Stimulated activated CD4-positive, alpha-beta T cell treated with anti-CD3 and anti-CD28 coated beads, Interleukin-4, amount 100 ng/mL, for 1 hour (primary cell): ENCODE measurements at places on chromosomes 13 and 19.
A peak's percentile ranks its signal among the peaks of the same experiment; 100 is the strongest.

DNA sequence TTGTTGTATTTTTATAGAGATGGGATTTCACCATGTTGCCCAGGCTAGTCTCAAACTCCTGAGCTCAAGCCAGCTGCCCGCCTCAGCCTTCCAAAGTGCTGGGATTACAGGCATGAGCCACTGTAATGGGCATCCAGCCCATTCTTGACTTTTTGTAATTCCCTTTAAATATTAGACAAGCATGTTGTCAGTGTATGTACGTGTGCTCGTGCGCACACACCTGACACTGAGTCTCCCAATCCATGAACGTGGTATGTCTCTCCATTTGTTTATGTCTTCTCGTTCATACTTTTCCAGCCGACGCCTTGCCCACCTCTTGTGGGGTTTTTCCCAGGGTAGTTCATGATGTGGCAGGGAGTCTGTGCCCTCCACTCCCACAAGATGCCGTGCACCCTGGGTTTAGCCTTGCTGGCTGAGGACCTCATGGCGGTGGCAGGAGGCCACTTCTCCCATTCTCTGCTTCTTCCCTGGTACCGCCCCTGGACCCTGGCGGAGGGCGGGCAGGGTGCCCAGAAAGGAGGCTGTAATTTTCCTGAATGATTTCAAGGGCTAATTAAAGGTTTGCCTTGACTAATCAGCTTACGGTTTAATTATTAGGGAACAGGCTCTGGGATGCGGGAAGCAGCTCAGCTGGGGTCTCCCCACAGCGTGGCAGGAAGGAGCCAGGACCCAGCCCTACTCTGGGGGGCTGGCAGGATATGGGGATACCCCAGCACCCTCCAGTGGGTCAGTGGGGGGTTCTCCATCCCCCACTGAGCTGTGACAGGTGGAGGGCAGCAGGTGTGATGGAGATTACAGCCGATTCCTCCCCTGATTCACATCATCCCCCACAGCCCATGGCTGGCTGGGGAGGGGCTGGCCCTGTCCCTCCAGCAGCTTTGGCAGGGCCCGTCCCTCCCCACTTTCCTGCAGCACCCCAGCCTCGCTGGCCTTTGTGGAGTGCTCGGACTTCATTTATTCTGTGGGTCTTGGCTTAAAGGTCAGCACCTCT, 12.9 kb downstream of the PAK4 start:
- no peak for DNase-seq

GRCh38 chr19:45115809-45116615, 23.0 kb downstream of the PPP1R37 start:
- DNase-seq: no peak

- no peak for DNase-seq
Observed at GRCh38 chr13:40193286-40194223, 472.9 kb downstream of the FOXO1 start.

DNA sequence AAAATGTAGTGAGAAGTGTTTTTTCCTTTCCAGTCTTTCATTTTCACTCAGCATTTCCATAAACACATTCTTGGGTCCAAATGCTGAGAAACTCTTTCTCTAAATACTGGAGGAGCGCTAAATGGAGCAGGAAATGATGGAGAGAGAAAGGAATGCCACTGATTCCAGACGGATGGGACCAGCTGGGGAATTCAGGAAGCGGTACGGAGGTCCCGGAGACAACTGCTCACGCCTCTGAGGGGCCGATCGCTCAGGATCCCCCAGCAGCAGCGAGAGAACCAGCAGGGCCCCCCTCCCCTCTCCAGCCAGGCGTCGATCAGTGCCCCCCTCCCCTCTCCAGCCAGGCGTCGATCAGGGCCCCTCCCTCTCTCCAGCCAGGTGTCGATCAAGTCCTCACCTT, 13.2 kb downstream of the RASA3 start:
- no peak for DNase-seq

DNA sequence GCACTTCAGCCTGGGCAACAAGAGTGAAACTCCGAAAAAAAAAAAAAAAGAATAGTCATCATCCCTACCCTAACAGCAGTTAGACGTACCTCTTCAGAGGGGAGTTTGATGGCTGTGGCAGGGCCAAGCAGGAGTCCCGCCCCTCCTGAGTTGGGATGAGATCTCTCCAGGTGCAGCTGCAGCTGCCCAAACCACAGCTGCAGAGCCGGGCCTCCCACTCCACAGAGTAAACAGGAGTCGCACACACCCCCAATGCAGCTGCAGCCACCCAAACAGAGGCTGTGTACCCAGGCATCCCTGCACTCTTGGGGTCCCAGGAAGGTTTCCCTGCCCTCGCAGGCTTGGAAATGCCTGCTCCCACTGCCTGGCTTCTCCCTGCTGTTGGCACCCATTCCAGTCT, 17.4 kb upstream of the MLLT1 start:
- DNase-seq: no peak

DNA sequence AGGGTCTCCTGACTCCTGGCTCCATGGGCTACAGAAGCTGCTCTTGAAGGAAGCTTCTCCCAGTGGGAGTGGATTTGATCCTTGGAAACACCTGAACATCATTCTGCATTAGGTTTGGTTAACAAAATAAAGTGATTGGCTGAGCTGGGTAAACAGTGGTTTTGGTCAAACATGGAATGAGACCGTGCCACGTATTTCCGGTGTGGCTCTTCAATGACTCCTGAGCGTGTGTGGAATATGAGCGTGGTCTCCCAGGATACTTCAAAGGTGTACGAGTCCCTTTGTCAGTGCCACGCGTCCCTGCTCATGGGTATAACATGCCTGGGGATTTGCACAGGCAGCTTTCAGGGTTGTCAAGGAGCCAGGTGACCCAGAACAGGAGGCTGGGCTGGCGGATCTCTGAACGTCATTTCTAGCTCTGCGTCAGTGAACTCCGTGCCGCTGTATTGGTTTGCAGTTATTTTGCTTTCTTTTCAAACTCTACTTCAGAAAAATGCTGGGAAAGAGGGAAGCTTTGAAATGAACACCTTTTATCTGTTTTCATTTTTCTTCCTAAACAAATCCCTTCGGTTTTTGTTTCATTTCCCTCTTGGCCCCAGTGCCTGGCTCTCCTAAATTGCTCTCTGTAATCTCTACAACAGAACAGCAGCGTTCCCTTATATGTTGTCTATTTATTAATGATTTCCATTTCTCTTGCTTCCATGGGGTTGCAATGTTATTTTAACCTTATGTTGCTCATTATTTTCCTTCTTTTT, 26.3 kb upstream of the GJB6 start:
- DNase-seq: no peak

- DNase-seq: no peak
Observed at GRCh38 chr19:51821456-51821855, 26.5 kb downstream of the FPR3 start.

- no peak for DNase-seq
Observed at GRCh38 chr13:106471957-106472543, 63.4 kb downstream of the EFNB2 start.

- DNase-seq: no peak
Observed at GRCh38 chr13:47147812-47148119, 250.9 kb upstream of the HTR2A start.

- no peak for DNase-seq
Observed at GRCh38 chr13:52701728-52702465, 37.7 kb downstream of the CNMD start.

DNA sequence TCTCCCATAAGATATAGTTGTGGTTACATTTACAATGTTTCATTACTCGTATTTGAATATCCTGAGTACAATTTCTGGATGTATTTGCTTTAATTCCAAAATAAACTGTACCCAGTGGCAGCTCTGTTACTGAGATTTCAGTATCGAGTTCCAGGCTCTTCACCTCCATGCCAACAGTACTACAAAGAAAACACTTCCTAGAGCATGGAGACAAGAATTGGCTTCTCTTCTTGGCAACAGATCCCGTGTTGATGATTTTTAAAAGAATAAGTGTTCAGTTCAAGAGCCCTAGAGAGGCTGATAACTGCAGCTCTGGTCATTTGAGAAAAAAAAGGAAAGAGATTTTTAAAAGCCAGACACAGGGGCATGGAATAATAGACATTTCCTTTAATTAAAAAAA, 302.8 kb downstream of the EFNB2 start:
- no peak for DNase-seq

- DNase-seq: no peak
Observed at GRCh38 chr13:76383676-76384461, 502.3 kb downstream of the KCTD12 start.

GRCh38 chr13:74280093-74280794, 146.0 kb upstream of the KLF12 start:
- no peak for DNase-seq

GRCh38 chr13:90654970-90655369, 692.5 kb upstream of the MIR17HG start:
- DNase-seq: no peak

- no peak for DNase-seq
Observed at GRCh38 chr13:56735537-56735942, 405.2 kb upstream of the PRR20A start.

- no peak for DNase-seq
Observed at GRCh38 chr19:52640916-52641315, 2.8 kb upstream of the ZNF83 start.

- DNase-seq: no peak
Observed at GRCh38 chr19:46288896-46289588, 7.8 kb upstream of the HIF3A start.

DNA sequence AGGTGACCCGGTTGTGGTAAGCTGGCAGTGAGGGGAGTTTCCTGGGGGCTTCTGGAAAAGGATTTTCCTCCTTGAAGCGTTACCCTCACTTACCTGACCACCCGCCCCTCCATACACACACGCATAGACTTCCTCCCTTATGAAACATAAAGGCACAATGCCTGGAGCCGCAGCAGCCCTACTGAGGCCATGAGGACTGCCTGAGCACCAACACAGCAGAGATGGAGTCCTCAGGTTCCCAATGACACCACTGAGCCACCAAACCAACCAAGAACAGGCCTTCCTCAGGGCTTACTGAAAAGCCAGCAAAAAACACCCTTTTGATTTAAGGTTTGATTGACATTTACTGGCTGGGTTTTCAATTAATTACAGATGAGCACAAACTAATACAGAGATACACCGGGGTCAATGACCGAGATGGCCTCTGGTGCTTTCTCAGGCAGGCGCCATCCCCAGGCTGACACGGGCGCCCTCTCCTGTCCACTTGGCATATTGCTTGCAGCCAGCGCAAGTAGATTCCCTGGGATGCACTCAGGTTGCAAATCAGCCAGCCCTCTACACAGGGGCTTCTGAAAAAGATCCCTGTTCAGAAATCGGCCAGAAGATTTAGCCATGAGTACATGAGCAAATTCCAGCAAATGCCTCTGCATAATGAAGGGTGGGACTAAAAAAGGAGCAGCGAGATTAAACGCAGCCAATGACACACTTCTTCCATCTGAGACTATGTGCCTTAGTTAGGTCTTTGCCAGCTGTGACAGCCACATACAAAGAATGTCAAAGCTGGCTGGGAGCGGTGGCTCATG, 14.8 kb downstream of the OPA3 start:
- peak; percentile 59 for DNase-seq

DNA sequence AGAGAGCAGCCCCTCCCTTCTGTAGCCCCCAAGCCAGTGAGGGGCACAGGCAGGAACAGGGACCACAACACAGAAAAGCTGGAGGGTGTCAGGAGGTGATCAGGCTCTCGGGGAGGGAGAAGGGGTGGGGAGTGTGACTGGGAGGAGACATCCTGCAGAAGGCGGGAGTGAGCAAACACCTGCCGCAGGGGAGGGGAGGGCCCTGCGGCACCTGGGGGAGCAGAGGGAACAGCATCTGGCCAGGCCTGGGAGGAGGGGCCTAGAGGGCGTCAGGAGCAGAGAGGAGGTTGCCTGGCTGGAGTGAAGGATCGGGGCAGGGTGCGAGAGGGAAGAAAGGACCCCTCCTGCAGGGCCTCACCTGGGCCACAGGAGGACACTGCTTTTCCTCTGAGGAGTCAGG, 4.2 kb downstream of the KLK3 start:
- no peak for DNase-seq

DNA sequence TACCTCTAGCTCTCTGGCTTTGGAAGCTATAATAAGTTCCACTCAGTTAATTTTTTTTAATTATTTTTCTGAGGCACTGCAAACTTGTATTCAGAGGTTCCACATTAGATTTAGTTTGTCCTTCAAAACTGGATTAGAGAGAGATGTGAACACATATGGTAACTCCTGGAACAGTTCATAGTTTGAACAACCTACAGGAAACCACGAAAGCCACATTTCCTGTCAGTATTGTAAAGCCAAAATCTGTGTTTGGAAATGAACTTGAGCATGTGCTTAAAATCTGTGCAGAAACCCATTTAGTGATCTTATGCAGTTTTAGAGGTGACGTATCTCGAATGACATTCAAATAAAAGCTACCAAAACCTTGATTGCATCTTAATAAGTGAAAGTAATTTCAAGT, 1952.0 kb downstream of the OLFM4 start:
- DNase-seq: no peak

DNA sequence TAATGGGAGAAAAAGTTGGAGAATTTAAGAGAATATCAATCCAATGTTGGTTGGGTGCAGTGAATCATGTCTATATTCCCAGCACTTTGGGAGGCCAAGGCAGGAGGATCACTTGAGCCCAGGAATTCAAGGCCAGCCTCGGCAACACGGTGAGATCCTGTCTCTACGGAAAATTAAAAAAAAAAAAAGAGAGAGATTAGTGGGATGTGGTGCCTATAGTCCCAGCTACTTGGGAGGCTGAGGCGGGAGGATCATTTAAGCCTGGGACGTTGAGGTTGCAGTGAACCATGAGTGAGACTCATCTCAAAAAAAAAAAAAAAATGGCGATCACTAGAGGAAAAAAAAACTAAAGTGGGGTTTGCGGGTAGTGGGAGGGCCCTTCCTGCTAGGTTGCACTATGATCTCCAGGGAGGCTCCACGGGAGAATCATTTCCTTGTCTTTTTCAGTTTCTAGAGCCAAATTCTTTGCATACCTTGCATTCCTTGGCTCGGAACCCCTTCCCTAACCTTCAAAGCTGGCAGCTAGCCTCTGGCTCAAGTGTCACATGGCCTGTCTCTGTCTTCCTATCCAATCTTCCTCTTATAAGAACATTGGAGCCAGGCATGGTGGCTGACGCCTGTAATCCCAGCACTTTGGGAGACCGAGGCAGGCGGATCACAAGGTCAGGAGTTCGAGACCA, 5.8 kb upstream of the ERCC2 start:
- DNase-seq: no peak

GRCh38 chr13:20049558-20050473, 91.3 kb downstream of the ZMYM2 start:
- no peak for DNase-seq
